ENCODE measurements at places on chromosomes 2 and 18. TPM values are rescaled to one million over a fixed set of nuclear protein-coding genes. Genes with fewer than 3 reads are reported as not detected.

ACKR3 gene
- total RNA-seq: 22.0 TPM

IL1F10 gene
- total RNA-seq: not detected

CHCHD5 gene
- 10.3 TPM for total RNA-seq

ACTG2 gene
- total RNA-seq: not detected

NEUROD1 gene
- total RNA-seq: not detected
